ENCODE measurements at places on chromosomes 2 and 18. TPM values are rescaled to one million over a fixed set of nuclear protein-coding genes. Genes with fewer than 3 reads are reported as not detected.

DNA sequence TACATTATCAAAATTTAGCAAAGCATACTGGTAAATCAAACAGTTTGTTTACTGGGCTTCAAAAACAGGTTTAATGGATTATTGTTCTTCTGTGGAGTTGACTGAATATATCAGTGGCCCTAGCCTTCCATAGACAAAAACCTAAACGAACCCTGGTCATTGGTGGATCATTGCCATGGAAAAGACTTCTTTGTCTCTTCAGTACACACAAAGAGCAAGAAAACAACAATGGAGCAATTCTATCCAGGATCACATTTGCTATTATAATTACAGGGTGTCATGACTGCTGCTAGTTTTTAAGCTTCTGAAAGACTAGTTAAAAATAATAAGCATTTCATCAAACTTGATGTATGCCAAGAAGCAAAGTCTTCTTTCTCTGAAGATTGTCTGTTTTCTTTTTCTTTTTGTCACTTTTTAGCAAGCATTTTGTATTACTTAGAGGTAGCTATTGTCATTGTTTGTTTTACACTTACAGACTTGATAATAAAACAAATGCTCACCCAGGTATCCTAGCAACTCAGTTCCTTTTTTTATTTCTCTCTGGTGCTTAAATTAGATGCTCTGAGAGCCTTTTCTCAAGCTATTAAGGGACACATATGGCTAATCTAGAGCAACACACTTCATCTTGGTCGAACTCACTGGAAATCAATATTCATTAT lies 1228.7 kb upstream of the DDX18 start:
- no peak overlapping the region for H3K4me3 ChIP-seq
- H3K27me3 ChIP-seq: no peaks in the 10 kb centered on the region
- H3K36me3 ChIP-seq: no peaks in the 10 kb centered on the region
- no peaks in the 10 kb centered on the region for H3K4me1 ChIP-seq

DNA sequence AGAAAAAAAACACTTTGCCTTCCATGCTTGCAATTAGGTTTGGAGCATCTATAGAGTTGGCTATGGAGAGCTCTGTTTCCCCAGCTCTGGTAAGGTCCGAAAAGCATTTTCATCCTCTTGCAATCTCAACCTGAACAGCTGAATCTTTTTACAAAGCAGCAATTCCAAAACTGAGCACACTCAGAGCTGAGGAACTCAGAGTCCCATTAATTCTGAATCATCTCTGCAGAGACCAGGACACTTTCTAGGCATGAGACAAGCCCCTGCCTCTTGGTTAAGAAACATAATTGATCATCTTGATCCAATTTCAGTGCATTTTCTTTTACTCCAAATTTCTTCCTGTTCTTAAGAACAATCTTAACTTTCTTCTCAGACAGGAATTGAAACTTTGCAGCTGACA lies 4.2 kb downstream of the CNGA3 start:
- no peak overlapping the region for H3K27ac ChIP-seq
- peaks cover 10% of the 10 kb centered on the region for H3K4me1 ChIP-seq
- peaks cover 2% of the 10 kb centered on the region for H3K36me3 ChIP-seq
- H3K4me3 ChIP-seq: no peak overlapping the region
- H3K27me3 ChIP-seq: peaks cover 58% of the 10 kb centered on the region

DNA sequence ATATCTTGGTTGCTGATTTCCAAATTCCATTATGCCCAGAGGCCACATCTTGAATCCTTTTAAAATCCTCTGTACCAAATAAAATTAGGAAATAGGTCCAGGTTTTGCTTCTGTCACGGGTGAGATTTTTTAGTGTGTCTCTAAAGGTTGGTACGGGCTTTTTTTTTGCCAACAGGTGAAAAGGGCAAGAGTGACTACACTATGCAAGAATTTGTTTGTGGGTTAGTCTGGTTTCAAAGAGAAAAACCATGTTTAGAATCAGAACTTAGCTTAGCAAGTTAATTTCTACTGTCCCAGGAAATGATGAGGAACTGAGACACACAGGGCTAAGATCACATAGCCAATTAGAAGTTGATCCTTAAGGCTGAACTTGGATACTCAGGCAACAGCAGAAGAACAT lies 41.7 kb downstream of the POLR1A start:
- peaks cover 19% of the 10 kb centered on the region for H3K4me1 ChIP-seq
- no peak for DNase-seq
- H3K4me3 ChIP-seq: no peak overlapping the region
- H3K27ac ChIP-seq: no peak overlapping the region
- H3K27me3 ChIP-seq: no peaks in the 10 kb centered on the region
- peaks cover 71% of the 10 kb centered on the region for H3K36me3 ChIP-seq

GRCh38 chr2:228417526-228417925 lies 236.0 kb upstream of the SPHKAP start:
- H3K4me3 ChIP-seq: no peak overlapping the region
- H3K36me3 ChIP-seq: no peaks in the 10 kb centered on the region
- no peak overlapping the region for H3K27ac ChIP-seq
- no peaks in the 10 kb centered on the region for H3K27me3 ChIP-seq
- DNase-seq: no peak

The CYBRD1 gene
- 0.74 TPM for total RNA-seq

All from activated CD4-positive, alpha-beta T cell treated with anti-CD3 and anti-CD28 coated beads for 36 hours (primary cell).